T-helper 22 cell (primary cell): ENCODE measurements at places on chromosomes 12 and 14.

DNA sequence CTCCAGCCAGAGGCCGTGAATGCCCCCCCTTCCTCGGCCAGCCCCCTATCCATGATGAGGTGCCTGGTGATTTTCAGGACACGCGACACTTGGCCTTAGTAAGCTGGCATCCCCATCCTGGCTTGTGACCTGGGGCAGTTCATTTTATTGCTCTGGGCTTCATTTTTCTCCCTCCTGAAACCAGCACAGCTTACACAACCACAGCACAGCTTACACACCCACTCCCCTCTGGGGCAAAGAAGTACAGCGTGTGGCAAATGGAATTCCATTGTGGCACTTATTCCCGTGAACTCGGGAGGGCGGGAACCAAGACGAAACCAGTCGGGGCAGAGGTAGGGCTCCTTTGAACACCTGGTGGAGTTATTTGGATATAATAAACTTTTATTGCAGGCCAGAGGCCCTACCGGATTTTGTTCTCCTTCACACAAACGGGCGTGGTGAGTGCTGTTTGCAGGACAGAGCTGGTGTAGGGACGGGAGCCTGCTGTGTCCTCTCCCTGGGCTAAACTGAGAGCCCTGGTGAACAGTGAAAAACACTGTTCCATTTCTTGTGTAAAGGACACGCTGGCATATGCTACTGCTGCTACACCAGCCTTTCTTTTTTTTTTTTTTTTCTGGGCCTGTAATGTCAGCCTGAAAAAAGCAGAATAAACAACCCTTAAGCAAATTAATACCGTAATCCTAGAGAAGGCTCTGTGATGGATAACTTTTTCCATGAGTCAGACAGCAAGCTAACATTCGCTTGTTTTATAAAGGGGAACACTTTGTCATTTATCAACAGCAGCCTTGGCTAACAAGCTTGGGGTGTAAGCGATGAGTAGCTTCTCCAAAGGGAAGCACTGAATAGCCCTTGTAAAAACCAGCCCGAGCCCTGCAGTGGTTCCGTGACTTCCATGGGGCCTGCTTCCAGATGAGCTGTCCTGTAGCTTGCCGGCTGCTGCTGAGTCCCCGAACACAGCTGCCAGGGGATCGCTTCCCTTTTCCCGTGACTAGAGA is 29.3 kb downstream of the CD9 start:
- DNase-seq: no peak

GRCh38 chr14:88522393-88522792 is 32.4 kb downstream of the PTPN21 start:
- DNase-seq: no peak

DNA sequence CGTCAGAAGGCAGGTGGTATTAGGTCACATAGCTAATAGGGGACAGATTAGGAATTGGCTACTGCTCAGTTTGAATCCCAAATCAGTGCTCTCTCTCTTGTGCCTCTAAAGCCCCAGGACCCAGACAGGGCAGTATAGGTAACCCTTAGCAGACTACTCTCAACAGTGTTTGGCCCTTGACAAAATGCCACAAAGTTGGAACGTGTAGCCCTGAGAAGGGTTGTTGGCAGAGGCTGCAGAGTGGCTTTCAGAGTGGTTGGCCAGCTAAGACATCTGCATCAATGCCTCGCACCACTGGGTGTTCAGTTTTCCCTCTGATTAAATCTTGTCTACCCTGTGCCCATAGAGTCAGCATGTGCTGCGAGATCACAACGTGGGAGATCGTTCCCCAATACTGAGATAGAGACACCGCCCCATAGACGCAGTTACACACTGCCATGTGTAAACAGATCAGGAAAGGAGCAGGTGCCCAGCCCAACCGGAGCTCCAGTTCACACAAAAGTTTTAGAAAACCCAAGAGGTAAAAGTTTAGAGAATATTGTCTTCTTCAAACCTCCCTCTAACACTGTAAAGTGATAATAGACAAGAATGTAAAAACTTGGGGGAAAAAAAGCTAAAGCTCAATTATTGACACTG is 48.3 kb downstream of the EML1 start:
- DNase-seq: no peak

DNA sequence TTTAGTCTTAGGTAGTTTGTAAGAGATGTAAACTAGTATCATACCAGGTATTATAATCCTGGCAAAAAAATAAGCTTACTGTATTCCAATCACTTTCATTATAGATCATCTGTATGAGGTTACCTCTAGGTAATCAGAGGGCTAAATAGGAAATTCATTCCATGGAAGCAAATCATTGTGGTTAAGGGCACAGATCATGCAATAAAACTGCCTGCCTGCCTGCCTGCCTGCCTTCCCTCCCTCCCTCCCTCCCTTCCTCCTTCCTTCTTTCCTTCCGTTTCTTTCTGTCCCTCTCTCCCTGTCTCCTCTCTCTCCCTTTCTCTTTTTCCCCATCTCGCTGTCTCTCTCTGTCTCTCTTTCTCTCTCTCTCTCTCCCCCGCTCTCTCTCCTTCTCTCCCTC is 3.2 kb upstream of the CLEC9A start:
- DNase-seq: no peak

- DNase-seq: no peak
These were observed 46.2 kb upstream of the DIP2B start for GRCh38 chr12:50458606-50459005.

DNA sequence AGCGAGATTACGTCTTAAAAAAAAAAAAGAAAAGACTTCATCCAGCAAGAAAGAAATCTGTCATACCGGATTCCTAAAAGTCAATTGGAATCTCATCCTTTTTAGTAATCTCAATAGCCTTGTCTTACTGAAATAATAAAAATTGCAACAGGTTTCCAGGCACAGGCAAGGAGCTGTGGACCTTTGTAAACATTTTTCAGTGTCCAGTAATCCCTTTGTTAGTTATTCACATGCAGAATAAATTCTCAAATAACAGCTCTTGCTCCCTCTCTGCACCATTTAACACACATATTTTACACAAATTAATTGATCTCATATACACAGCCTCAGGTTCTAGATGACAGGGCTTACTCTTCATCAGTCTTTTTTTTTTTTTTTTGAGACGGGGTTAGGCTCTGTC is 22.0 kb upstream of the CALM1 start:
- DNase-seq: no peak

DNA sequence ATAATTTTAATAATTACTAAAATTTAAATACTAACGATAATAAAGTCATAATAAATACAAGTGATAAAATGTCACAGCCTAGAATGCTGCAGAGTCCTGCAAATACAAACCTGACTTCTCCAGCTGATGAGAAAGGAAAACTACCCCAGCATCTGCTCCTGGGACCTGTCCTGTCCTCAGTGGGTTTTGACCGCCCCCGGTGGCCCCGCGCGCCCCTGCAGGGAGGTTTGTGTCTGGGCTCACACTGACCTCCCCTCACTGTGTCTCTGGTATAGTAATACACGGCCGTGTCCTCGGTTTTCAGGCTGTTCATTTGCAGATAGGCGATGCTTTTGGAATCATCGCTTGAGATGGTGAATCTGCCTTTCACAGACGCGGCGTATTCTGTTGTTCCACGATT is 1139.4 kb downstream of the TMEM121 start:
- DNase-seq: no peak

DNA sequence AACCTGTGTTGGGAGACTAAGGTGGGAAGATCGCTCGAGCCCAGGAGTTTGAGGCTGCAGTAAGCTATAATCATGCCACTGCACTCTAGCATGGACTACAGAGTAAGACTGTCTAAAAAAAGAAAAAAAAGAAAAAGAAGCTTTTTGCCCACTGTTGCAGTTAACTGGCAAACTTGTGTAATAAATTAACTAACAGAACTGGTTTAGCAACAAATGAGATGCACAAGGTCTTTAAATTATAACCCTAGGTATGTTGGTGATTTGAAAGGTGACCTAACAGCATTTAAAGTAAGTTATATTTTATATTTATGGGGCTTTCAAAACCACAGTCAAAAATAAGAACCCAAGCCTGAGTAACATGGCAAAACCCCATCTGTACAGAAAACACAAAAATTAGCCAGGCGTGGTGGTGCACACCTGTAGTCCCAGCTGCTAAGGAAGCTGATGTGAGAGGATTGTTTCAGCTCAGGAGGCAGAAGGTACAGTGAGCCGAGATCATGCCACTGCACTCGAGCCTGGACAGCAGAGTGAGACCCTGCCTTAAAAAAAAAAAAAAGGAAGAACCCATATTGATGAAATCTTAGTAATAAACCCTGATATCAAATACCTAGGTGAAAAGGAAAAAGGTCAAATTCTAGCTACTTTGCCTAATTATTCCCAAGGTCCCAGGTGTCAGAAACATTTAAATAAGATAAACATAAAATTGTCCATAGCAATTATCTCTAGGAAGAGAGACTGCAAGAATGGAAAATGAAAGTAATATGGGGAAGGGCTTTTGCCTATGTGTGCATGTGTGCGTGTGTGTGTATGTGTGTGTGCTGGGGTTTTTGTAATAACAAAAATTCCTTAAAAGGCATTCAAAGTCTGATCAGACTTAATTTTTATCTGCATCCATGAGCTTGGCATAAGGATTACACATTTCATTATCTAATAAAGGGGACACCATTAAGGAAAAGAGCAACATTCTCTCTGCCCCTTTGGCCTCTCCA is 15.4 kb downstream of the SYNE2 start:
- no peak for DNase-seq

DNA sequence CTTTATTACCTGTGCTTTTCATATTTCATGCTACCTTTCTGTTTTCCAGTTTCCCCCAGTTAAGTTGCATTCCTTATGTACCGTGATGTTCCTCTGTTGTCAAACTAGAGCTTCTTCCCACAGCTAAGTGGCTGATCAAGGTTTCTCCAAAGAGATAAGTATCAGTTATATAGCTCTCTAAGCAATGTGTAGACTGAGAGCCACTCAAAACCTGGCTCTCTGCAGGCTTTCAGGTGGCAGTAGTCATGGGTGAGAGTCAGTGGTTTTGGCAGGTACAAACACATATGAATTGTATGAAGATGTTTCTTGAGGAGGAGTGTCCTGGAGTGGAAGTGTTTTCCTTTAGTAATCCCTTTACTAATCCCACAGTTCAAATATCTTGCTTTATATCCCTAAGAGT is 28.4 kb downstream of the TXNRD1 start:
- no peak for DNase-seq

DNA sequence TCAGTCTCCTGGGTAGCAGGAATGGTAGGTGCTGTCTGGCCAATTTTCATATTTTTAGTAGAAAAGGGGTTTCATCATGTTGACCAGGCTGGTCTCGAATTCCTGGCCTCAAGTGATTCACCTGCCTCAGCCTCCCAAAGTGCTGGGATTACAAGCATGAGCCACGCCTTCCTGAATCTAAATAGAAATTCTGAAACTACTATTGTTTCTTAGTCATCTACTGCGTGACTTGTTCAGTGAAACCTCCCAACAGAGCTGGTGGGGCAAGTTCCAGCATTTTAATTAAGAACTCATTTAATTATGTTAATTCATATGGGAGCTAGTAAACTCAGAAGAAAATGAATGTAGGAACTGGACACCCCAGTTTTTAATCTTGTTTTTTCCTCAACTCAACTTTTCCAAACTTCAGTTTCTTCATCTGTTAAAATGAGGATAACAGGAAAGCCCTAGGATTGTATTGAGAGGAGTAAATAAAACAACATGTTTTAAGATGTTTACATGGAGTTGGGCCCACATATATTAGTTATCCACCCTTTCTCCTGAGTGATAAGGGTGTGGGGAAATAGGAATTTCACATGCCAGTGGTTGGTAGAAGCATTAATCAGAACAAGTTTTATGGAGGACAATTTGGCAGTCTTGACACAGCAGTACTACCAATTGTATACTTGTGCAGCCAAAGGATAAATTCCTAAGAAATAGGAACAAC is 335.8 kb upstream of the E2F7 start:
- DNase-seq: no peak

- DNase-seq: no peak
These were observed 77.0 kb upstream of the SYT1 start for GRCh38 chr12:78787576-78787975.

DNA sequence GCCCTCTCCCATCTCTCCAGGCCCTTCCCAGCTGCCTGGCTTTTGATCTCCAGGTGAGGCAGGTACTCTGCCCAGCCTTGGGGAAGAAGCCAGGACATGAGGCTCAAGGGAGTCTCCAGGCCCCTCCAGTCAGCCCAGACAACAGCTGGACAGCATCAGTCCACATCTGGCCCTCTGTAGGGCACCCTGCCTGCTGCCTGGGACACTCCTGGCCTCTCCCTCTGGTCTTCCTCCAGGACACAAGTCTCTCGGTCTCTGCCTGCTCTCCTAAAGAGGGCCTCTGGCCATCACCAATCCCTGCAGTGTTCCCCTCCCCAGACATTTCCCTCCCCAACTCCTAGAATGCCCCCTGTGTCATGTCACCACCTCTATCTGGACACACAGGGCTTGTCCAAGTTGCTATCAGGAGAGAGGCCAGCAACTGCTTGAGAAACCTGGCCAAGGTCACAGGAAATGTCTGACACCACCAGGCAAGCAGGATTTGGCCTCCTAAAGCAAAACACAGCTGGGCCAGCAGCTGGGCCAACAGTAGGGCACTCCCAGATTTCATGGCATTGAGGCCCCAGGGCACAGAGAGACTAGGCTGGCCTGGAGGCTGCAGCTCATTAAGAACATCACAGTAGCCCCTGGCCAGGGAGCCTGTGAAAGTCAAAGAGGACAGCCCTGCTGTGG is 29.0 kb downstream of the LTBP2 start:
- no peak for DNase-seq
